AG04449 (cell line): ENCODE measurements at places on chromosomes 16 and 17.

GRCh38 chr16:46648656-46649055 is 27.5 kb upstream of the SHCBP1 start:
- DNase-seq: no peak

DNA sequence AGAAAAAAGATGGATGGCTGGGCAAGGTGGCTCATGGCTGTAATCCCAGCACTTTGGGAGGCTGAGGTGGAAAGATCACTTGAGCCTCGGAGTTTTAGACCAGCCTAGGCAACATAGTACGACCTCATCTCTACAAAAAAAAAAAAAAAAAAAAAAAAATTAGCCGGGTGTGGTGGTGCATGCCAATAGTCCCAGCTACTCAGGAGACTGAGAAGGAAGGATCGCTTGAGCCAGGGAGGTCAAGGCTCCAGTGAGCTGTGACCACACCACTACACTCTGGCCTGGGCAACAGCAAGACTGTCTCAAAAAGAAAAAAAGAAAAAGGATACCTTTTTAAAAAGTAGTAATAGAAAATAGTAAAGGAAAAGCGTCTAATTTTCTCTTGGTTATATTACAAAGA is 20.7 kb downstream of the ZNF652 start:
- no peak for DNase-seq

DNA sequence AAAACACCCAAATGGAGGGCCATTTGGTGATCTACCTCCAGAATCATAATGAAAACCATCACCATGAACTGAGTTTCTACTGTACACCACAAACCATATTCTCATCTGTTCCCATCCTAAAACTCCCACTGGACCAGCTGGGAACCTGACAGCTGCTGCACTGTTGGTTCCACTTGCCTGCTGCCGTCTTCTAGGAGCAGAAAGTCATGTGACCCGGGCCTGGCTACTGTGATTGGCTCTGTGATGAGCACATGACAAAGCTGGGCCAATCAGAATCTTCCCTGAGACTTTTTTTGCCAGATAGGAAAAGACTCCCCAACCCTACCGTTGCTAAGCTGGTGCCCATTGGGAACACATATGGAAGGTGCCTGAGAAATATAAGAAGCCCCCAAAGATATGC is 264.2 kb downstream of the MRTFB start:
- DNase-seq: no peak

DNA sequence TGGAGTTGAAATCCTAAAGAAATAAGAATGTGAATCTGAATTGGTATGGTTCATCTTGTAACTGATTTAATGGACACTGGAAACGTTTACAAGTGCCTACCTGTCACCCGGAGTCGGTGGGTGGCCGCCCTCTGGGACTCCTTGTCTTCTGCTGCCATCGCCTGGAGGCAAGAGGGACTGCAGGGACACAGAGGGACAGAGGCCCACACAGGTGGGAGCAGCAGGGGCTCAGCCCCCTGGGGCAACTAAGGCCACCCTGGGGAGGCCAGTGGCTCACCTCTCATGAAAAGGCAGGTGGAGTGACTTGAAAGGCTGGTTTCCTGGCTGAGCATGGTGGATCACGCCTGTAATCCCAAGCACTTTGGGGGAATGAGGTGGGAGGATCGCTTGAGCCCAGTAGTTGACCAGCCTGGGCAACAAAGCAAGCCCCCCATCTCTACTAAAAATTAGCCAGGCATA is 23.2 kb downstream of the TMEM92 start:
- no peak for DNase-seq

DNA sequence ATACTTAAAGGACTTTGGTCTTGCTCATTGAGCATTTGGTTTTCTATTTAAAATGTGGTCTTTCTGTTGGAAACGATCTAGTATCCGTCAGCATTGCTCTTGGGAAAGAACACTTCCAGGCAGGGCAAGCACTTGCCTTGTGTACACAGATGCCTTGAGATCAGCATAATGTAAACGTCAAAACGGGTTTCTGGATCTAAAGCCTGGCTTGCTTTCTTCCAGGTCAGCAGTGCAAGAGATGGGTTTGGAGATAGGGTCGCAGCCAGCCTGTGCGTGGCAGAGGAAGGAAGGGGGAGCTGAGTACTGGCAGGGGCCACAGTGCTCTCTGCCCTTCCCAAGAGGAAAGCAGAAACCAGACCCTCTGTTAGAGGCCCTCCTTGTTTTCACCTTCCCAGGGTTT is 175.5 kb downstream of the LGALS9B start:
- no peak for DNase-seq

GRCh38 chr16:64364894-64365293 is 757.0 kb downstream of the CDH11 start:
- DNase-seq: no peak

DNA sequence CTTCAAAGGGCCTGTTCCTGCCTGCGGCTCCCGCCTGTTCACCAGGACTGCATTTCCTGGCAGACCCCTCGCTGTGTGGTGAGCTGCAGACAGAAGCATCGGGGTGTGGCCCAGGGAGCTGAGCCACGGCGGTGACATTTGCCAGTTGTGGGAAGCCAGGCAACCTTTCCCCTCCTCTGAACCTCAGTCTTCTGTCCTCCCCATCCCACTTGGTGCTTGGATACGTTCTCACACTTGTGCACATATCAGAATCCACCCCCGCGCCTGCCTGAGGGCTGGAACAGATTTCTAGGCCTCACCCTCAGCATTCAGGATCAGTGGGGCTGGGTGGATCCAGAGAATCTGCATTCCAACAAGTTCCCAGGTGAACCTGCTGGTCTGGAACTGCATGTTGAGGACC is 63.5 kb downstream of the CRISPLD2 start:
- DNase-seq: no peak

DNA sequence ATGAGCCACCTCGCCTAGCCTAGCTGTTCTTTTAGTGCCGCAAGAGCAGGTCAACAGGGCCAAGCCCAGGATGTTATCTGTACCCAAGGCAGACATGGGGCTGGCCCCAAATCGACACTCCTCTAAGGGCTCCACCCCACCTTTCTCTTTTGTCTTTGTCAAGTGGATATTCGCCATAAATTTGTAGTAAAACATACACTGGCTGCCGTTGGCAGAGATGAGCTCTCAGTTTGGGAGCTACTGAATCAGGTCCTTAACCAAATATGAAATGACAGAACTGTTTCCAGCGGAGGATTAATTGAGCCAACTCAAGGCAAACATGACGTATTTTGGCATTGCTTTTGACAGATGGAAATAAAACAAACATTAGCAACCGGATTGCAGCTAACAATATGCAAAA is 556.9 kb upstream of the CDH5 start:
- no peak for DNase-seq

GRCh38 chr16:2528161-2529060 is 2.8 kb downstream of the CEMP1 start:
- DNase-seq: no peak

- DNase-seq: no peak
Observed at GRCh38 chr16:85832570-85833218, 33.2 kb downstream of the COX4I1 start.

DNA sequence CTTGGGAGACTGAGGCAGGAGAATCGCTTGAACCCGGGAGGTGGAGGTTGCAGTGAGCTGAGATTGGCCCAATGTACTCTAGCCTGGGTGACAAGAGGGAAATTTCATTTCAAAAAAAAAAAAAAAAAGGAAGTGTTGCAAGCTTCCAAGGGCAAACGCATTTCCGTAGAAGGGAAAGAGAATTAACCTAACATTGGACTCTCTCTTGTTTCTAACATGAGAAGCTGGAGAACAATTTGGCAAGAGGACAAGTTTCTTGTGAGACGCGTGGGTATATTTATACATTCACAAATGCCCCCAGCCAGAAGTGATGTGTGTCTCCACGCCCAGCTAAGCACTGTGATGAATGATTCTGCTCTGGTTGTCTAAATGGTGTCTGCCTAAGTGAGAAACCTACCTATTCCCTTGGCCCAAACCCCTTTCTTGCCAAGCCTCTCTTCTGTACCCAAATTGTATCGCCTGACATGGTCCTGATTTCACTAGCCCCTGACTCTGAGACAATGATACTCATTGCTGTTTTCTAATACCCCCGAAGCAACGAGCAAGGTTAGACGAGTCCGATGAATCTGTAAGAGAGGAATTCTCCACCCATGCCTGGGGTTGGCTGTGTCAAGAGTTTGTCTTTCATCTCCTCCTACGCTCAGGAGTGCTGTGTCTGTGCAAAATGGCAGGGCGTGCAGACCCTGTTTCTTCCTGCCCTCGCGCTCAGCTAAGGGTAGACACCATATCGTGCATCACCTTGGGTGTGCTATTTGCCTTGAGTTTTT is 14.2 kb upstream of the ST6GALNAC2 start:
- DNase-seq: no peak

DNA sequence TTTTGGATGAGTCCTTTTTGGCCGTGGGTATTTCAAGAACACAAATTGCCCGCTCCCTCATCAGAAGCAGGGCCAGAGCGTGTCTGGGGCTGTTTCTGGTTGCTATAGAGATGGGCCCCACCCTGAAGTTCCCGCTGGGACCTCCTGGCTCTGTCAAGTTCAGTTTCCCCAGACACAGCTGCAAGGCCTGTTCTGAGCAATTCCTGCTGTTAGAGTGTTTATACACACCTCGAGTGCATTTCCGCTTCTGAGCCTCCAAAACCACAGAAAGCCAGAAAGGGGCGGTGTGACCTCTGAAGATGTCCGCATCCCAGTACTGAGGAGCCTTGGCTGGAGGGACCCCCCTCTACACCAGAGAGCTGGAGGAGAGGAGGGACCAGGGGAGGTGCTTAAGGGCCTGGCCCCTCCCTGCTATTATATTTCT is 9.3 kb upstream of the WBP2 start:
- DNase-seq: no peak

- no peak for DNase-seq
Observed at GRCh38 chr16:28482026-28482425, 9.8 kb downstream of the CLN3 start.

GRCh38 chr16:27571433-27572326 is 21.7 kb downstream of the KATNIP start:
- no peak for DNase-seq
